ENCODE measurements at places on chromosomes 7 and 10. TPM values are rescaled to one million over a fixed set of nuclear protein-coding genes. Genes with fewer than 3 reads are reported as not detected.

ACSM6 gene
- not detected for total RNA-seq

LIPK gene
- not detected for total RNA-seq

ERCC6 gene
- total RNA-seq = 16.1 TPM

CROT gene
- 20.9 TPM for total RNA-seq

H2AZ2 gene
- 118 TPM for total RNA-seq

GNG11 gene
- 83.1 TPM for total RNA-seq

PRSS1 gene
- not detected for total RNA-seq

CPEB3 gene
- 0.43 TPM for total RNA-seq

RET gene
- total RNA-seq = 0.43 TPM

ENTPD7 gene
- 48.4 TPM for total RNA-seq

GRCh38 chr10:62454687-62455397, 80.7 kb downstream of the ZNF365 start:
- peak; percentile 89 for DNase-seq

DNA sequence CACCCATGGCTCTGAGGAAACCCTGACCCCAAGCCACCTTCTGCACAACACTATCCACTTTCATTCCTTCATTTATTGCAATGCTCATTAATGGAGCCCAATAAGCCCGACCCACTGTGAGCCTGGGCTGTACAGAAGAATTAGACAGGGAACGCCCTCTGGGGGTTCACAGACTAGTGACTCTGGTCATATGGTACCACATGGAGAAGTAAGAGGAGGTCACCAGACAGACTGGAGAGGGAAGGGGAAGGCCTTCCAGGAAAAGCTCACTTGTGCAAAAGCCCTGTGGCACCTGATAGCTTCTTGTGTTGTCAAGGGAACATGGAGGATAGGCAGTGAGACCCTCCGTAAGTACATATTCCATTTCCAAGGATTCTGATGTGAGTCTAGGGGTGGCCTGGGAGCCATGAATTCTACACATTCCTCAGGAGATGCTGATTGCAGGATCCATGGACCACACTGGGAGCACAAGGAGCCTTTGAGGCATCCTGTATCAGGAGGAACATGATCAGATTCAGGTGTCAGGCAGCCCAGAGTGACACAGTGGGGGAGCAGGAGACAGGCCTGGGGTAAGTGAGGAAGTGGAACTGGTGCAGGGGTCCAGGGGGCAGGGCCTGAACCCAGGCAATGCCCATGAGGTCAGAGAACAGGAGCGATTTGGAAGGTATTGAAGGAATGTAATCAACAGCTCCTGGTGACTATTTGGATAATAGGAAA, 19.9 kb downstream of the TMEM72 start:
- no peak for DNase-seq

DNA sequence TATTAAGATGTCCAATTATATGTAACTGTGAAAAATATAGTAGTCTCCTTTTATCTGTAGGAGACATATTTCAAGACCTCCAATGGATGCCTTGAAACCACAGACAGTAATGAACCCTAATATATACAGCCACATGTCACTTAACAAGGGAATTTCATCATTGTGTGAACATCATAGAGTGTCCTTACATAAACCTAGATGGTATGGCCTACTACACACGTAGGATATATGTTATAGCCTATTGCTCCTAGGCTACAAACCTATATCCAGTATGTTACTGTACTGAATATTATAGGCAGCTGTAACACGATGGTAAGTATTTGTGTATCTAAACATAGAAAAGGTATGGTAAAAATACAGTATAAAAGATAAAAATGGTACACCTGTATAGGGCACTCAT, 32.4 kb downstream of the MTPN start:
- no peak for DNase-seq

- DNase-seq = no peak
These were observed at the start of gene PTPN12 for GRCh38 chr7:77537136-77537777. TSS of gene PTPN12 (plus strand) at chr7:77537295. CDS start at chr7:77537547, 252 bp downstream.

- no peak for DNase-seq
These were observed 283.7 kb upstream of the SMIM30 start for GRCh38 chr7:113402005-113402404.

- DNase-seq = peak; percentile 100
These were observed 61.5 kb downstream of the TNS3 start for GRCh38 chr7:47520406-47520805.

GRCh38 chr7:81159402-81159801, 240.6 kb upstream of the SEMA3C start:
- DNase-seq = peak; percentile 36

GRCh38 chr10:4352414-4352961, 473.5 kb upstream of the AKR1E2 start:
- peak; percentile 90 for DNase-seq

- peak; percentile 45 for DNase-seq
These were observed 421.5 kb upstream of the LRGUK start for GRCh38 chr7:133705596-133705995.

DNA sequence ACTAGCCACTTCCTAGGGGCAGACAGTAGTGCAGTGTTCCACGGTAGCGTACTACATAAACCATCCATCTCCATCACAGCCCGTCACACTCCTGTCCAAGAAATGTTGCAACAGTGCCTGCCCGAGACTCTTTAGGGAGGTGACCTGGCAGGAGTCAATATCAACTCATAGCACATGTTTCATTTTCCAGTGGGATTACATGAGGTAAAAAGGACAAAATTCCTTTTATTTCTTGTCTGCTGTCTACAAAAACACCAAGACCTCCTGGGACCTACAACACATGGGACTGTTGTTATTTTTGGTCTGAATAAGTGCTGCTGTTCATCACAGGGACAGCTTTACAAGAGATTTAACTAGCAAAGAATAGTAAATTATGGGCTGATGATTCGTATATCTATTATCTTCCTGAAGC, 99.9 kb downstream of the MPP7 start:
- peak; percentile 45 for DNase-seq

GRCh38 chr7:157553256-157553655, 216.5 kb downstream of the DNAJB6 start:
- DNase-seq = no peak

DNA sequence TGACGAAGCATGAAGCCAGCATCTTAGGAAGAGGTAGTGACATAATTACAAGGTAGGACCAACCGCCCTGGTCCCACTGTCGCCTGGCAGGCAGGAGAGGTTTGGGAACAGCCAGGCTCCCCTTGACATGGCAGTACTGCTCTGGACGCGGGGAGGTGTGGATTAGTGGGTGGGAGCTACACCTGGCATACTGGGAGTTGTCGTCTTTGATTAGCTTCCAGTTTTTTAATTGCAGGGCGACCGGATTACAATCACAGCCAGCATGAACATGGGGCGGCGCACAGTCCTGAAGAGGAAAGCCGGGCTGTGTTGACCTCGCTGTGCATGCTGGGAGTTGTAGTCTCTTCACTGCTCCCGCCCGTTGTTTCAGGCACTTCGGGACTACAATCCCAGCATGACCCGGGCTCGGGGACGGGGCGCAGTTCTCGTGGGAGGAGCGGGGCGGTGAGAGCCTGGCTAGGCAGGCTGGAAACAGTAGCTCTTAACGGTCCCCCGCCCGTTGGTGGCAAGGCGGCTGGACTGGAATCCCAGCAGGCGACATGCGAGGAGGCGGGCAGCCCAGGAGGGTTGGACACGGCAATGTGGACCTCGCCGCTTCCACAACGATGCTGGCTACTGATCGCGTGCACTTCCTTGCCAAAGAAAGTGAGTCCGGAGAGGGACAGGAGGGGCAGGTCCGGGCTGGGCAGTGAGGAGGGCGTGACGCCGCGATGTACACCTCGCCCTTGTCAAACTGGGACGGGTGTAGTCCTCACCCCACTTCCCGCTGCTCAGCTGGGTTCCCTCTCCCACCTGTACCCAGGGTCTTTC, 98.0 kb upstream of the ZNF722 start:
- DNase-seq = peak; percentile 3

- DNase-seq = no peak
These were observed 15.0 kb downstream of the CDK14 start for GRCh38 chr7:90611115-90611514.

DNA sequence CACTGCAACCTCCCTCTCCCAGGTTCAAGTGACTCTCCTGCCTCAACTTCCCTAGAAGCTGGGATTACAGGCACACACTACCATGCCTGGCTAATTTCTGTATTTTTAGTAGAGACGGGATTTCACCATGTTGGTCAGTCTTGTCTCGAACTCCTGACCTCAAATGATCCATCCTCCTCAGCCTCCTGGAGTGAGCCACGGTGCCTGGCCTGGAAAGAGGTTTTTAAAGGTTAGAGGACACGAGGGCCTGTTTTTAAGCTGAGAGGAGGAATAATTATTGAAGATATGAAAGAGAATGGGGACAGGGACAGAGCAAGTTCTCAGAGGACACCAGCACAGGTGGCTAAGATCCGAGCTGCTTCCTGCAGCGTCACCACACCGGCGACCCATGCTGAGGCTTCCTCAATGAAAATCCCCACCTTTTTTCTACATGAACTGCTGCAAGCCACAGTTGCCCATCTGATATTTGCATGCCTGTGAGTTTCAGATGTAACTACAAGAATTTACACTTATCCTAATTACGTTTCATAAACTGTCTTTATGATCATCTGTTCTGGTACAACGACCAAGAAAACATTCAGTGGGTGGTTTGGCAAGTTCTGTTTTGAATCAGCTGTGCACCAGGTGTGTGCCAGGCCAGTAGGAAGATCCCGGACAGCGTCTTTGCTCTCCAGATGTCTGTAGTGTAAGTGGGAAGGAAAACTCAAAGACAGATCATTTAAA, 76.0 kb downstream of the HIP1 start:
- no peak for DNase-seq

DNA sequence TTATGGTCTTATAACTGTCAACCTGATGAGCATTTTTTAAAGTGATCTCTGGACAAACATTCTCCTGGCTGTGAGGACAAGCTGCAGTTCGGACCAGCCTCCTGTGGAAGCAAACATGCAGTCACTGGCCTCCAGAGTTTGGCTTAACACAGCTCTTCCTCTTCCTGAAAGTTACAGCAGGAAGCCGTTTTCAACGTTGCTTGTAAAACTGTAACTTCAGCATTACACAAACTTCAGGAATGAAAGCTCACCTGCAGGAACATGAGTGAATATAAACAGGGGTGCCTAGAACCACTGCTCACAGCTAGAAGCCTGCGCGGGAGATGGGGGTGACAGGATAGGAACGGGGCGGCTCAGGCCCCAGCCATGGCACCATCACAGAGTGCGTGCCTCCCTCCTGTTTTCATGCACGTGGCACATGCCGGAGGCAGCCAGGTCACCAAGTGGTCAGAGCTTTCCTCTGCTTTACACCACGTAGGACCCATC, 292.9 kb upstream of the PITRM1 start:
- DNase-seq = no peak

- no peak for DNase-seq
These were observed 531.3 kb upstream of the MKI67 start for GRCh38 chr10:128657548-128657947.

DNA sequence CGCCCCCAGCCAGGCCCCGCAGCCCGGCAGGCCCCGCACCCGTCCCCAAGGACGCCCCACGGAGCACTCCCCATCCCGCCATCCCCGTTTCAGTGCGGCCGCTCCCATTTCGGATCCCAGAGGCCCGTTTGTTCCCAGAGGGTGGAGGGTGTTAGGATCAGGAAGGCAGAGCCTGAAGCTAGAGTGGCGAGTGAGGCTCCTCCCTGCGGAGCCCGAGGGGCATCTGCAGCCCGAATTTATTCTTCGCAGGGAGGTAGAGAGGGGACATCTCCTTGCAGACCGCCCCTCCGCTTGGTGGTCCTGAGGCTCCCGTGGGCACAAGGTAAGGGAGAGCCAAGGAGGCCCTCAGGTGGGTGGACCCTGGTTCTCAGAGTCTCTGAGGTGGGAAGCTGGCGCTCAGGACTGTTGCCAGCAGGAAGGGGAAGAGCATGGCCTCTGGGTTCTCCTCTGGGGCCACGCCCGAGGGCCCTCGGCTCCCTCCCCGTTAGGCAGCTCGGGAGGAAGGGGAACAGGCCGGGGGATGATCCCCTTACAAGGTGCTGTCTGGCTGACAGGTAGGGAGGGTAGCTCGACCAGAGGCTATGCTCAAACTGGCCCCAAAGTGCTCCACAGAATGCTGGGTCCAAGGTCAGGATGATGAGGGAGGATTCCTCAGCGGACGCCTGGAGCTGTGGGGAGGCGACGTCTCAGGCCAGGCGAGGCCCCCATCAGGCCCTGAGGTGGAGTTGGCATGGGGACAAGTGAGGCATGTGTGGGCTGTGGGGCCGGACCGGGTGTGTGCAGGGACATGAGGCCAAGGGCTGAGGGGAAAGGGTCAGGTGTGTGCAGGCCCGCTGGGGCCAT, 17.4 kb downstream of the POLL start:
- DNase-seq = no peak

DNA sequence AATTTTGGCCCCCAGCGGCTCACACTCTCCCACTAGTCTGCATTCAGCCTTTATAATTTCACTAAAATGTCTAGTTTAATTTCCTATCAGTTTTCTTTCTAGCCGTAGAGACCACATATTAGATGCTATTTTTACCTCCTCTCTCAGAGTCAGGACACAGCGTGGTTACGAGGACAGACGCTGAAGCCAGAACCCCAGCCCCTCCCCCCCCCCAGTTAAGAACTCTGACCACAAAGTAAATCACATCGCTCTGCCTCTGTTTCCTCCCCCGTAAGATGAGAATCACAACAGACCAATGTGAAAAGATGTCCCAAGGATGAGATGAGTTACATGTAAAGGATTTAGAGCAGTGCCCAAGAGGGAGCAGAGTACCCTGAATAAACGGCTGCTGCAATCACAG, 11.1 kb upstream of the TARP start:
- no peak for DNase-seq

DNA sequence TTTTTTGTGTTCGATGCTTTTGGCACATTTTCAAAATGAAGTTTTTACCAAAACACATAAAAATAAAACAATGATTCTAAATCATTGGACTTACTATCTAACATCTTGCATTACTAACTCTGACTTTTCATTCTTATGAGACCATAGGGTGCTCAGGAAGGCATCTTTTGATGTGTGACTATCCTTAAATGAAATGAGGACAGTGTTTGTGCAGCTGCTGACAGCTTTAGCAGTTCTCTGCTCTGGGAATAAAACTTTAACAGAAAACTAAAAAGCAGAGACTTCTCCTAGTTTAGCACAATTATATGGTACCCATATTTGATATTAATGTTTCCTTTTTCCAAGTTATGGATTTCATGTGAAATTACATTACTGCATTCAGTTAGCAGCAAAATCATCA, 471.6 kb downstream of the ARL4A start:
- no peak for DNase-seq

- no peak for DNase-seq
These were observed at the start of gene GPR26 for GRCh38 chr10:123666318-123667236. TSS of gene GPR26 (plus strand) at chr10:123666355. CDS start at chr10:123666408, 53 bp downstream.

Measured in fibroblast of villous mesenchyme (primary cell).